Natural killer cell treated with Interleukin-12 subunit alpha and Interleukin-12 subunit beta and Interleukin-15 and Interleukin-18, amount 100 ng/mL, for 72 hours (primary cell): ENCODE measurements at places on chromosomes 11 and 22. TPM values are rescaled to one million over a fixed set of nuclear protein-coding genes. Genes with fewer than 3 reads are reported as not detected.

Gene OR8A1
- not detected for total RNA-seq

Gene GGTLC3
- not detected for total RNA-seq

Gene C11orf65
- 0.31 TPM for total RNA-seq

Gene TMEM109
- 105 TPM for total RNA-seq

Gene F2
- 0.17 TPM for total RNA-seq

Gene DLAT
- total RNA-seq, result 40.9 TPM

Gene DPAGT1
- 51.9 TPM for total RNA-seq

Gene OR56A1
- 0.11 TPM for total RNA-seq

Gene MIEF1
- 71.2 TPM for total RNA-seq

Gene TMEM45B
- total RNA-seq, result not detected

Gene TPP1
- 48.6 TPM for total RNA-seq

Gene SSTR3
- 0.29 TPM for total RNA-seq

Gene GDPD4
- not detected for total RNA-seq

Gene MS4A1
- total RNA-seq, result 2.4 TPM

Gene CD248
- total RNA-seq, result 0.10 TPM

Gene ARFGAP2
- total RNA-seq, result 151 TPM

Gene TLCD5
- 0.33 TPM for total RNA-seq

Gene ACR
- not detected for total RNA-seq

Gene HIC2
- total RNA-seq, result 7.4 TPM

Gene CCDC116
- total RNA-seq, result 2.5 TPM

Gene PLAAT3
- 16.8 TPM for total RNA-seq

Gene DNAJB7
- total RNA-seq, result not detected

Gene ALDH3B2
- total RNA-seq, result not detected

Gene B3GAT1
- total RNA-seq, result 5.4 TPM

Gene CCDC73
- not detected for total RNA-seq

Gene DDTL
- total RNA-seq, result 8.0 TPM

Gene APOA4
- total RNA-seq, result not detected

Gene UPK3A
- total RNA-seq, result not detected

Gene SCN4B
- not detected for total RNA-seq

Gene C22orf42
- total RNA-seq, result not detected

Gene NCAM1
- 54.2 TPM for total RNA-seq

Gene MS4A4A
- total RNA-seq, result not detected

Gene UBQLNL
- 0.17 TPM for total RNA-seq

Gene PRR5
- total RNA-seq, result 15.7 TPM

Gene EIF3M
- total RNA-seq, result 362 TPM

Gene MPZL2
- total RNA-seq, result not detected
